ENCODE measurements at places on chromosomes 4 and X.

- DNase-seq, result no peak
Measured at GRCh38 chr4:90857081-90857820, 730.1 kb downstream of the CCSER1 start.

- no peak for DNase-seq
Measured at GRCh38 chr4:100379583-100380105, 138.2 kb downstream of the EMCN start.

DNA sequence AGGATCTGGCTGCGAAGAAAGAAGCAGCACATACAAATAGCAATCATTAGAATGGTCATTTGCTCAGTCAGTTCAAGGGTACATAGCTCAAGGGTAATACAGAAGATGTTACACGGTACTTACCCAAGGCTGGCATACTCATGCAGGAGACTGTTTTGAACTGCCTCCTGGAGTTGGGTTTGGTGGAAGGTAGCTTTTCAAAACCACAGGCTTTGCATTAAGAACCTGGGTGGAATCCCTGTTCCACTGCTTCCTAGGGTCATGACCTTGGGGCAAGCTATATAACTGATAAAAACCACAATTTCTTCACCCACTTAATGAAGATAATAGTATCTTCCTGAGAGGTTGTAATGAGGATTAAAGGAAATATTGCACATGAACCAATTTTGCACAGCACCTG, 36.5 kb downstream of the TBC1D9 start:
- no peak for DNase-seq

DNA sequence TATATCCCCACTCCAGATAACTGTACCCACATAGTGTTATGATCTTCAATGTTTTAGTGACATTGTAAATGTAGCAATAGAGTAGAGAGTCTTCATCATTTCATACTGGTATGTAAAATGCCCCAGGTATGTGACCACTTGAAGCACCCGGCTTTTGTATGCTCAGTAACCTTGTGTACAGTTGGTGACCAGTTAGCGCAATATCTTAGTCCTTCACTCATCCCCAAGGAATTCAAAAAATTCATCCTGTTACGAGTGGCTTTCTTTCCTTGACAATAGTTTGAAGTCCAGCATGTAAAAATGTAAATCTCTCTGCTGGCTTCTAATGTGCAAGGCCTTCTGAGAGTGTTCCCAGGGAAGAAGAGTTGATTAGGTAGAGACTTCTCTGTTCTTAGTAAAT, 145.6 kb downstream of the ARX start:
- no peak for DNase-seq

GRCh38 chrX:140933016-140933415, 69.4 kb upstream of the SPANXB1 start:
- DNase-seq, result no peak

- DNase-seq, result no peak
Measured at GRCh38 chr4:67499799-67500198, 45.5 kb downstream of the CENPC start.

DNA sequence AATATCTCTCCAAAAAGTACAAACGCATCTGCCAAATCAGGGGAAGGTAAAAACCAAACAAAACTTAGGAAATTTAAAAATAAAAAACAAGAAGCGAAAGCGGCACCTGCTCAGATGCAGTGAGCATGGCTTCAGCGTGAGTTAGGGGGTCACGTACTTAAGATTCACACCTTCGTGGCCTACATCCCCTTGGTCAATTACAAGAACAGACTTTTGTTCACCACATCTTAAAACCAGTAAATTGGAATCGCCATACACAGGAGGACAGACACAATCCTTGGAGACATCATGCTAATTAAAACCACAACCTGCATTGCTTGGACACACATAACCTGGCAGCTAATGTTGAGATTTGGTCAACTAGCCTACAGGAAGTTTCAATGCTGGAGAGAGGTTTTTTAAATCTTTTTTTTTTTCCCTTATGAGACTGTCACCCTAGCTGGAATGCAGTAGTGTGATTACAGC, 12.5 kb upstream of the SEL1L3 start:
- no peak for DNase-seq
